CD8-positive, alpha-beta memory T cell (primary cell): ENCODE measurements at places on chromosomes 3 and 15.

DNA sequence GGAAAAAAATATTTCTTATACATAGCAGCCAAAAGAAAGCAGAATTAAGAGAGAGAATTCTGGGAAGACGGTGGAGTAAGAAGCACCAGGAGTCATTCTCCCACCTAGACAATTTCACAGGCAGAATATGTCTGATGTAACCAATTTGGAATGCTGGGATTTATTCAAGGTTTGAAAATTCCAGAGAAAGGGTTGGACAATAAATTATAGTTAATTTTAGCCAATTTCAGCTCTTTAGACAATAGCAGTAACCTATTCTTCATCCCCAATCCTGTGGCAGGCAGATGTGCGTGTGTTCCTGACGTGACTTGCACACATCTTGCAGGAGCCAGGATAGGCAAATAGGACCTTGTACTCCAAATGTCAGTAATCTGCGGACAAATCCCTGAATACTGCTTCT lies 541.0 kb upstream of the NAALADL2 start:
- DNase-seq, result no peak

GRCh38 chr3:151544164-151544548 lies 83.3 kb upstream of the IGSF10 start:
- DNase-seq, result no peak

DNA sequence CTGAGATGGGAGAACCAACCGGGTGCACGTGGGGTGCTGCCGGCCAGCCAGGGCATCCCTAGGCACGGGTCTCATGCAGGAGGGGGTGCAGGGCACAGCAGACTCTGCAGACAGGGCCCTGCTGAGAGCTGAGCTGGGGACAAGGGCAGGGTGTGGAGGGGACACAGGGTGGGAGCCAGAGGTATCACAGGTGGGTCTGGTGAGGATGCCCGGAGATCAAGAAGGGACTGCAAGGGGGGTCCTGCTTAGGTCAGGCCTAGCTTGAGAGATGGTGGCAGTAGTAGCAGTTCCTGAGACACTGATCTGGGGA lies 39.5 kb upstream of the PRR23E start:
- no peak for DNase-seq

DNA sequence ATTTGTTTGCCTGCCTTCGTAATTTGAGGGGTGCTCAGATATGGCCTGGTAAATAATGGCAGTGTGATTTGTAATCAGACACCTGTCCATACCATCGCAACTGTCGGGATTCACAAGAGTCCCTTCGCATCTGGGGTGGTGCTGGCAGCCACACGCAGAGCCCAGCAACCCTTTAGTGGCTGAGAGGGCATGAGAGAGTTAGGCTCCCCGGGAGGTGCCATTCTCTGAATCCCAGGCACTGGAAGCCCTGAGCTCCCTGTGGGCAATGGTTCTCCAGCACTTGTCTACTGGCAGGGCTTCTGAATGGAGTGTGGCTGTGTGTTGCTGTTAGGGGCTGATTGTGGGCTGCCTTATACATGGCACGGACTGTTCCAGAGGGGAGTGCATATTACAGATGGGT lies 230.1 kb downstream of the EBLN2 start:
- no peak for DNase-seq

GRCh38 chr15:90381515-90381914 lies 6.5 kb upstream of the IQGAP1 start:
- no peak for DNase-seq

- no peak for DNase-seq
These were observed 232.2 kb downstream of the UBE2E2 start for GRCh38 chr3:23435318-23435717.

- DNase-seq, result no peak
These were observed 553.7 kb downstream of the PDCD6IP start for GRCh38 chr3:34351882-34352777.

GRCh38 chr3:141804778-141805639 lies 41.8 kb downstream of the GRK7 start:
- DNase-seq, result no peak

DNA sequence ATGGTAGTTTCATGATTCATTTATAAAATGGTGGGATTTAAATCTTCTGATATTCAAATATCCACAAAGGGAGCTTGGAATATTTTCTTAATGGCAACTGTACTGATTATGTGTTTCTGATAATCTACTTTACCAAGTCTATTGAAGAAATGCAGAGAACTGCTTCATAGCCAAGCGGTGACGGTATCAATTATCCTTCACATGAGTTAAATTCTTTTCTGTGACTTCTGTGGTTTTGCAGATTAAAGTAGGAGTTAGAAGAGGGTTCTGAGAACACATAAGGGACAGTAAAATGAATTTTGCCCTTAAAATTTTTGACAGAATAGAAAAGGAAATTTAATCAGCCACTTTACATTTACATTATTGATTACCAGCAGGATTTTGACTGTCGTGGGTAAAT lies 563.2 kb downstream of the GBE1 start:
- DNase-seq, result no peak

DNA sequence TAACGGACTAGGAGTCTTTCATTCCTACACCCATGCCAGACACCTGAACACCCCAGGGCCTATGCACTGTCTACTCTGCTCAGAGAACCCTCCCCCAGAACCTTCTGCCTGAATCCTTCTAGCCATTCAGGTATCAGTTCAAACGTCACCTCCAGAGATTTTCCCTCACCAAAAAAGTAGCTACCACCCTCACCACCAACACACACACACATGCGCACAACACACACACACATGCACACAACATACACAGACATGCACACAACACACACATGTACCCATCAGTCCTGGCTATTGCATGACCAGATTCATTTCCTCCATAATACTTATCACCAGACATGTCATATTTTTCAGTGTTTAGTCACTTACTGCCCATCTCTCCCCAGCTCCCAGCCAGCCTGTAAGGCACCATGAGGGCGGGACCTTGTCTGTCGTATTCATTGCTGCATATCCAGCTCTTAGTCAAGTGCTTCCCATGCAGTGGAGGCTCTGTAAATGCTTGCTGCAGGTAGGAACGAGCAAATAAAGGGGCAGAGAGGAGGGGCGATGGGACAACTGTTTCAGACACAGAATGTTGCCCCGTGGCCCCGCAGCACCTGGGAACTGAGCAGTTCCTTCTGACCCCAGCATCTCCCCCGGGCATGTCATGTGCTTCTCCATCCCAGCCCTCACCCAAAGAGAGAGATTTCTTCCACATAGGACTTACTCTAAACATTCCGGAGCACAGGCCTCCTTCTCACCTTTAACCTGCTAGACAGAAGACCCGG lies 29.2 kb downstream of the XXYLT1 start:
- DNase-seq, result no peak

- peak; percentile 56 for DNase-seq
These were observed 121.0 kb downstream of the TFDP2 start for GRCh38 chr3:142028243-142028777.

DNA sequence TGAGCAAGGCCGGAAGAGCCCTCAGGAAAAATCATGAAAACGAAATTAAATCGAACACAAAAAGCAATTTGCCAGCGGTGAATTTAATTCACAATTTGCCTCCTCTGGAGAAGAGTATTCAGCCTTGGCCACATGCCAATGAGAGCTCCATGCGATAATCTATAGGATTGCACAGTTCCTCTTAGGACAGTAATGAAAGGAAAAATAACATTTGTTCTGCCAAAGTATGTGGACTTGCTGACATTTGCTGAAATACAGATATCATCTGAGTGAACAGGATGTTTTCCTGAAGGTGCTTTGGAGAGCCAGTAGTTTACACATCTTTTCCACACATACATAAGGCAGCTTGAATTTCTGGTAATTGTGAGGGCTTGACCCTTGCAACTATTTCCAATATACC lies 188.6 kb upstream of the PDZRN3 start:
- DNase-seq, result no peak

GRCh38 chr15:87901008-87901407 lies 355.5 kb downstream of the NTRK3 start:
- DNase-seq, result no peak

DNA sequence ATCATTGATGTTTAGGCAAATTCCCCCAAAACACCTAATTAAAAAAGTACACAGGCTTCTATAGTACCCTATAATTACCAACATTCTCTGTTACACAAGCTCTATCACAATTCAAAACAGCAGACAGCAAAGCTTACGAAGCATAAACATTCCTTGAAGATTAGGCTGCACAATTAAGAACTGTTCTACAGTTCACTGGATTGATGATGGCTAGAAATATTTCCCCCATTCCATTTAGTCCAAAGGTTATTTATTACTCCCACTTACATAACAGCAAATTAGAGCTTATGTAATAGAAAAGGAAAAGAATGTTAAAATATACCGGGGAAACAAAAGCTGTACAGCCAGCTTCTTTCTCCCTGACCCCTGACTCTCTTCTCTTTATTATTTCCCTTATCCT lies 49.3 kb downstream of the UACA start:
- no peak for DNase-seq

DNA sequence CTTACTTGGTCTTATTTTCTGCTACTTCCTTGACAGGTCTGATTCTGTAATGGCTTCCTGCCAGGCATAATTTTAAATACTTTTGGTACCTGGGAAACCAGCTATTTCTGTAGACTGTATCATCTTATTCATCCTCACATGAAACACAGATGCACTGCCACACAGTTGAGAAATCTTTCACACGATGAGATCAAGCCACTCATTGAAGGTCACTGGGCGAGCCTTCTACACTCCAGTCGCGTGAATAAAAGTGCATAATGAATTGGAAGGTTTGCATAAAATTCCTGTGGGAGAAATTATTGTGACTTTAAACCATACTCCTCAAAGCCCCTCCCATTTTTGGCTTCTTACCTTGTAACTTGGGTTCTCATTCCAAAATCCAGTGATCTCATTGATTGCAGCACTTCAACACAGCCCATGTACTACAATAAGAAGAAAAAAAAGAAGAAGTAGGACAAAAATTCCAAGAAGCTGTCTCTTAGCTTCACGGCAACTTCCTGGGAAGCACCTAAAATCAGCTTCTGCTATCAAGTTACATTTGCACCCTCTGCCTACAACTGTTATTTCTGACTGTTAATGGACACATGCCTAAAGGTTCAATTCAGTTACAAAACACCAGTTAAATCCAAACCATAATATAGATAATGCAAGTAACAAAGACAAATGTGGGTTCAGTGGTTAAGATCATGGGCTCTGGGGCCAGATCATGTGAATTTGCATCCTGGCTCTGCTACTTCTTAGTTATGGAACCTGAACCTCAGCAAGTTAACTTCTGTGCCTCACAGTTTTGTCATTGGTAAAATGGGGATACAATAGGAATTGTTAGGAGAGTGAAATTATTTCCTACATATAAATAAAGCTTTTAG lies 39.0 kb downstream of the SHC4 start:
- no peak for DNase-seq

GRCh38 chr3:4084271-4084670 lies 218.9 kb upstream of the SETMAR start:
- DNase-seq, result no peak

GRCh38 chr3:138492980-138493675 lies 58.7 kb downstream of the ESYT3 start:
- no peak for DNase-seq

DNA sequence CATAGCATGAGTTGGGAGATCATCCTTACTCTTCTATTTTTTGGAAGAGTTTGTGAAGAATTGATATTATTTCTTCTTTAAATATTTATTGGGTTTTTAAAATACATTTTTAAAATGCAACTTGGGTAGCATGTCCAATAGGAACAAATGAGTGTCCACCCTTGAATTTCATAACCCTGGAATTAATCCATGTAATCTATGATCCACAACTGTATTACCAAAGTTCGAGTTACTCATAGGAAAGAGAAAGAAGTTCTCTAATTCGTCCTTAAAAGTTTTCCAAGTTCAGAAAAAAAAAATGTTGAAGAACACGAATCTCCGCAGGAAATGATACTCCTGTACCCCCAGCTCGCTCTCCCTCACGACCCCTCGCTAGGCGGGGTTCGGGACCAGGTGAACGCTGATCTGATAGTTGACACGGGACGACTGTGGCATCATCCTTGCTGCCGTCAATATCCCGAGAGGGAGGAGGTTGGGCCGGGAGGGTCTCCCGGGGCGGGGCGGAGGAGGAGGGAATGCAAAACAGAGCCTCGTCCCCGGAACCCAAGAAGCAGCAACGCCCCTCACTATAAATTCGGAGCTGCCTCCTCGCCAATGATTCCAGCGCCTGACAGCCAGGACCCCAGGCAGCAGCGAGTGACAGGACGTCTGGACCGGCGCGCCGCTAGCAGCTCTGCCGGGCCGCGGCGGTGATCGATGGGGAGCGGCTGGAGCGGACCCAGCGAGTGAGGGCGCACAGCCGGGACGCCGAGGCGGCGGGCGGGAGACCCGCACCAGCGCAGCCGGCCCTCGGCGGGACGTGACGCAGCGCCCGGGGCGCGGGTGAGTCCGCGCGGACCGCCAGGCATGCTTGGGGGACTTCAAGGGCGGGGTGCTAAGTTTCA lies at the start of gene AGTR1:
TSS of gene AGTR1 (plus strand) at position 598 of the 884 bp plus-strand sequence. CDS start 43,133 bp downstream, outside the sequence.
- no peak for DNase-seq

- DNase-seq, result no peak
These were observed 84.4 kb downstream of the SLMAP start for GRCh38 chr3:57840473-57840872.

DNA sequence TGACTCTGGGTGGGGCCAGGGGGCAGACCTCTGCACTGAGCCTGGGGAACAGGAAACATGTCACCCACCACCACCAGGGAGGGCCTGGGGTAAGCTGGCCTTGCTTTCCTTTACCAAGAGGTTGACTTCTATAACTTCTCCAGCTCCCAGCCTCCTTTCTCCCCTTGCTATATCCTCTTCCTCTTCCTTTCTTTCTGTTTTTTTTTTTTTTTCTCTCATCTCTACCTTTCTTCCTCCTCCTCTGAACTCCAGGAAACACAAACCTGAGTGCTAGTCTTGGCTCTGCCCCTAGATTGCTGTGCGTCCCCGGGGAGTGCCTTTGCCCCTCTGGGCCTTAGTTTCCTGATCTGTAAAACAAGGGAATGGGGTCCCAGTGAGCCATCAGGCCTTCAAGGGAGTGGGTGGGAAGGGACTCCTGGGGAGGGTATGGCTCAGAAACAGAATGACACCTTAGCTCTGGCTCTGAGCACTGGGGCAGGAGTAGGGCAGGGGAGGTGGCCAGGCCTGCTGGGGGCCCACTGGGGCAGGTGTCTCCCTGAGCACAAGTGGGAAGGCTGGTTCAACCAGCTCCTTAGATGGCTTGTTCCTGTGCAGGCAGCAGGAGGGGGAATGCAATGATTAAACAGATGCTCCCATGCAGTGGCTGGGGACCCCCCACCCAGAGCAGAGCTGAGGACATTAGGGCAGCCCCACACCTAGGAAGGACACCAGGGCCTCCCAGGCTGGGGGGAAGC lies 4.3 kb downstream of the SNX33 start:
- no peak for DNase-seq

GRCh38 chr15:40755812-40756208 lies 756 bp upstream of the RMDN3 start:
- DNase-seq, result no peak

GRCh38 chr3:16825617-16826204 lies 59.0 kb upstream of the PLCL2 start:
- DNase-seq, result no peak

DNA sequence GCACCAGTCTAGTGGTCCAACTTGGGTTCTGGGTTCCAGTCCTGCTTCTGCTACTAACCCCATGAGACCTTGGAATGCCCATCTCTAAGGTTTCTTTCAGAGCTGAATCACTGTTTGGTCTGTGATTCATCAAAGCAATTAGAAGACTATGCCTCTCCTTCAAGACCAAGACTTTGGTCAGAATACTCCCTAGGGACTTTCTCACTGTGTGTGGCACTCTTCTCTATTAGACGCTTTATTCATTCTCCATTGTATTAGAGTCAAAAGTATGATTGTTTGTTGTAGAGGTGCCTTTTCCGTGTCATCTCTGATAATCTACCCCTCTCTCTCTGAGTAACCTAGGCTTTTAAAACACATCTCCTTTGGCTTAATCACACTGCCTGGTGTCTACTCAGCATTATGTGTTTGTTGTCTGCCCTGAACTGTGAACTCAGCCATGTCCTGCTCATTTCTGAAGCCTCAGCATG lies 90.5 kb downstream of the LPP start:
- DNase-seq, result no peak
